ENCODE measurements at places on chromosomes 3 and 15.

DNA sequence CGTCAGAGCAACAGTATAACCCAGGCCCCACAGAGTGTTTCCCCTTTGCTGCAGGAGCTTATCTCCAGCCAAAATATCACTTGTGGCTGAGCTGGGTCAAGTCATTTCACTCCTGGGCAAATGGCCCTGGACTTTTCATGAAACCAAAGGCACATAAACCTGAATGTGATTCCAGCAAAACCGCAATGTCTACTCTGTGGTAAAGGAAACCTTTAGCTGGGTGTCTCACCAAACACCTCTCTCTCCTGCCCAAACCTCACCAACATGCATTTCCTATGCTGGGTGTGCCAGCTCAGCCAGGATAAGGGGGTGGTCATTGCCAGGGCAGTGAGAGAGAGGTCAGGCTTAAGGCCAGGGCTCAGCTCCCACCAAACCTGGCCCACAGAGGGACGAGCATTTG is 67.4 kb downstream of the GTPBP8 start:
- no peak for DNase-seq

GRCh38 chr3:173920386-173920785 is 522.8 kb downstream of the NLGN1 start:
- DNase-seq = no peak

- no peak for DNase-seq
Observed at GRCh38 chr3:108011616-108012015, 79.2 kb downstream of the CD47 start.

DNA sequence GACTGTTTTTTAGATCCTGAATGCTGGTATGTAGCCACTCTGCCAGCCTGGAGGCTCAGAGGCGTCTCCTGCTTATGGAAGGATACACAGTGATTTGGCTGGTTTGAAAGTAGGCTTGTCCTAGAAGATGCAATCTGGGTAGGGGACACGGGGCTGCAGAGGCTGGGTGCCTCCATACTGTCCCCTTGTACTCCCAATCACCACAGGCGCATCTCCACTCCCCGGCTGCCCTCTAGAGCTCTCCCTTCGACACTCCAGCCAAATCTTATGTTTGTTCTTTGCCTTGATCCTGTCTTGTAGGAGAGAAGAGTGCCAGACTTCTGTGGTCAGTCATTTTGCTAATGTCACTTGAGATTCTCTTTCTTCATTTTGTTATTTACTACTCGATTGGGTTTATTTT is 168.8 kb upstream of the THRB start:
- no peak for DNase-seq

DNA sequence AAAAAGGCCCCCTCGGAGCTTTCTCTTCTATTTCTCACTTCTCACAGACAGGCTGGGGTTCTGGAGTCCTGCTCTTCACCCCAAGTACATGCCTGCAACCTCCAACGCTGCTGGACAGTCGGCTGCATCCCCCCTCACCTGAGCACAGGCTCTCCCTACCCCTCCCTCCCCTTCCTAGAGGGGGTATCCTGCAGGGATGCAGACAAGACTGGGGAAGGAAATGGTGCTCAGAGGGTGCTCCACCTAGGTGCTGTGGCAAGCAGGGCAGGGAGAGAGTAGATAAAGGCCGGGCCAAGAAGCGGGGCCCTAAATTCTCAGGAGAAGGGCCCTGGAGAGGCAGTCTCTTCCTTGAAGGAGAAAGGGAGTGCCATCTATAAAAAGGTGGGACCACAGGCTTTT is 7.0 kb upstream of the STRA6 start:
- no peak for DNase-seq

GRCh38 chr3:60269377-60269776 is 981.9 kb downstream of the FHIT start:
- DNase-seq = no peak

GRCh38 chr3:15708882-15709677 is 88.7 kb downstream of the ANKRD28 start:
- DNase-seq = no peak

DNA sequence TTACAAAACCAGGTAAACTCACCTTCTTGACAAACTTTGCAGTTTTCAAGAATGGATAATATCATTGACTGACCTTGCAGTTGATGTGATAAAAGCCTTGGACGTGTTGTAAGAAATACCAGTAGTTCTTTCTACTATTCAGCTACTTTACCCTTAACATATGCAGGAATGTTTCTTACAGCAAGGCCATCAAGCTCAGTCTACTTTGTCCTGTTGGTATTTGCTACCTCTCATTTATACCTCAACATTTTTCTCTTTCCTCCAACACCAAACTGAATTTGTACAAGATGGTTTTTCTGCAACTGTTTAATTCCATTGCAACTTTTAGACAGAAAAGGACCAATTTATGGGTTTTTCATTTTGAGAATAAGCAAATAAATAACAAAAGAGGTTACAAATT is 147.4 kb upstream of the BCHE start:
- no peak for DNase-seq

DNA sequence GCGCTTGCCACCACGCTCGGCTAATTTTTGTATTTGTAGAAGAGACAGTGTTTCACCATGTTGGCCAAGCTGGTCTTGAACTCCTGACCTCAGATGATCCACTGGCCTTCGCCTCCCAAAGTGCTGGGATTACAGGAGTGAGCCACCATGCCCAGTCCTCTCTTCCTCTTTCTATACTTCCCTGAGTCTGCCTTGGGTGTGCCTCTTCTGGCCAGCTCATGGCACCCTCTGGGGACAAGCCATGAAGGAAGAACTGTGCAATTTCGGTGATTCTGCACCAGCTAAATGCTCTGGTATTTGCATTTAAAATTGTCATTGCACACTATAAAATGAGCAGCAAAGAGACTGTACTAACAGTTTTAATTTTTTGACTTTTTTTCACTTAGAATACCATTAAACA is 66.6 kb downstream of the IL20RB start:
- no peak for DNase-seq

DNA sequence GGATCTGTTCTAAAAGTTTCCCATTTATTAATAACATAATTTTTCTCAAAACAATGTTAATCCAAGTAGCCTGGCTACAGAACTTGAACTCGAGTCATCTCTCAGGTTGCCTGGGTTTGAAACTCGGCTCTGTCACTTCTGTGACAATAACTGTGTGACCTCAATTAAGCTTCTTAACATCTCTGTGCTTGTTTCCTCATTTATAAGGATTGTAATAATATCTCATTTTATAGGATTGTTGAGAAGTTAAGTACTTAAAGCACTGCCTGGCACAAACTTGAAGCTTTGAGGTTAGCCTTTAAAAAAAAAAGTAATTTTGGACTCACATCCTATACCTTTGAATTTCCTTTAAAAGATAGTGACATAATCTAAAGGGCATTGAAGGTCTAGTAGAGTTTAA is 3.4 kb downstream of the RAB5A start:
- no peak for DNase-seq

GRCh38 chr3:182323126-182323700 is 470.1 kb upstream of the ATP11B start:
- DNase-seq = no peak

DNA sequence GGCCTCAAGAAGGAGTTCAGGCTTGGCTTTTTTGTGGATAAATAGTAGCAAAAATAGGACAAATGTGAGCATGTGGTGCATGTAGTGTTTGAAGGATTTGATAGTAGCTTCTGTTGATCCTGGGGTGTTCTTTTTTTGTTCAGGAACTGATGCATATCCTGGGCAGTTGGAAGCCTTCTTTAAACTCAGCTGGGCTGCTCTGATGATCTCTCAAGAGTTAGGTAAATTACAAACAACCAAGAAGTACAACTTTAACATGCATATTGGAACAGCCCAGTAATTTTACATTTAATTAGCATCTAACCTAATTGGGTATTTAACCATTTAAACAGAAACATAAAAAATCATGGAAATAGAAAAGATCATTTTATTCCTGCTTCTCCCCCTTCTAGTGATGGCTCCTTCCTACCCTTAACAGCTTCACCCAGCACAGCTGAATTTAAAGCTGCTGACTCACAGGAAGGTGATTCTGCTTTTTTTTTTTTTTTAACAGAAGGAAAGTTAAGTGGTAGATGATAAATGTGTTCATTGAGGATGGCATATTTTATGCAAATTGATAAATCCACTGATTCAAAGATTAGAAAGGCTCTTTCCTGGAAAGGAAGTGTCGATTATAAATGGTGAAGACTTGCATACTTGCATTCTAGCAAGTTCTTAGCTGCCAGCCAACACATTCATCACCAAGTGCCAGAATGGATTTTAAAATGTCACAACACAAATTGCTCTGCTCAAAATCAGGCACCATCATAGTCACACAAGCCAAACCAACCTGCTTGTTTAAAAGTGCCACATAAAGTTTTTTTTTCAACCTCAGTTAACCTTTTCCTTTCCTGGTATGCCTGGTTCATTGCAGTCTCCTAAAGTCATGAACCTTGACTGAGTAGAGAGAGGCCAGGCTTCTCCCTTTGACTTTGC is 20.0 kb downstream of the SLC35G2 start:
- no peak for DNase-seq

- DNase-seq = no peak
Observed at GRCh38 chr3:38581774-38582173, 67.7 kb downstream of the SCN5A start.

DNA sequence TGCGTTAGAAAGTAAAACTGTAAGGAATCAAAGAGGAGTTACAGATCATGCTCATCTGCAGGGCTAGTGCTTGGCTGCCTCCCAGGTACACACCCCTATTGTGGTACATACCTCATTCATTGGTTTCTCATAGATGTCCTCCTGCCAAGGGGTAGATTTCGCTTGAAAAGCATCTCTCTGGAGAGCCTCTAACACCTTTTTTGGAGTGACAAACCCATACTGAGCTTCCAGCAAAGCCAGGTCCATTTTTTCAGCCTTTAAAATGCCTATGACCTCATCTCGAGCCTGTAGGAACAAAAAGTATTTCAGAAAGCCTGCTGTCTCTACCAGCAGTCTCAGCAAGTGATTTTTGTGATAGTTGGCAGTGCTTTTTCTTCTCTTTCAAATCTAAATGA is 112.1 kb downstream of the CMSS1 start:
- DNase-seq = no peak

- DNase-seq = no peak
Observed at GRCh38 chr3:14991151-14991742, 43.9 kb downstream of the NR2C2 start.

GRCh38 chr3:141235661-141236171 is 4.1 kb downstream of the PXYLP1 start:
- no peak for DNase-seq

- DNase-seq = no peak
Observed at GRCh38 chr3:116331380-116331779, 113.9 kb downstream of the LSAMP start.

DNA sequence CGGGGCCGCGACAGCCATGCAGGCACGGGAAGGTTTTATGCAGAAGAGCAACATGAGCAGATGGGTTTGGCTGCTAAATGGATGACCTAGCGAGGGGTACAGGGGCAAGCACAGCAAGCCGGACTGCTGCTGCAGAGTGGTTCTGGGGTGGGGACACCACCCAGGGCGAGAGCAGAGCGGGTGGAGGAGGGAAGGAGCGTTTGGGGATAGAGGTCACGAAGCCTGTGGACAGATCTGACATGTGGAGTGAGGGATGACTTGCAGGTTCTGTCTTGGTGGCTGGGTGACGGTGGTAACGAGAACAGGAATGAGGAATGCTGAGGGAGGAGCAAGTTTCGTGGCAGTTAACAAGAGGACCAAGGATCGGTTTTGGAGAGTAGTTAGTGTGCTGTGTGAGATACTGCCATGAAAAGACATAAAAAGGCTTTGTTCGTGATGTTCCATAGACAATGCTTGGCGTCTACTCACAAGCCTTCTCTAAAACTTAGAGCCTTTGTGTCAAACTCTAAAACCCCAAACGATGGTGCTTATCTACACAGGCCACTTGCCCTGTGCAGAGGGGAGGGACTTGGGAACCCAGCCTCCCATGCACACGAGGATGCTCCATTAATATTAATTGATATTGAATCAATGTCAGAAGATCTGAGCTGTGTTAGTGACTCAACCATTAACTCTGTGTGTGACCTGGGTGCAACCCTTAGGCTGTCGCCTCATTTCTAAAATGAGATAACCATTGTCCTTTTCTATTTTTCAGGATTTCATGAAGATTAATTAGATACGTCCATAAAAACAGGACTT is 132.7 kb upstream of the SLC2A2 start:
- DNase-seq = no peak

- no peak for DNase-seq
Observed at GRCh38 chr15:32641517-32642059, at the start of gene SCG5. Gene SCG5, plus strand, starts transcription at chr15:32641710. Its CDS starts 1,883 bp downstream, at chr15:32643593.

DNA sequence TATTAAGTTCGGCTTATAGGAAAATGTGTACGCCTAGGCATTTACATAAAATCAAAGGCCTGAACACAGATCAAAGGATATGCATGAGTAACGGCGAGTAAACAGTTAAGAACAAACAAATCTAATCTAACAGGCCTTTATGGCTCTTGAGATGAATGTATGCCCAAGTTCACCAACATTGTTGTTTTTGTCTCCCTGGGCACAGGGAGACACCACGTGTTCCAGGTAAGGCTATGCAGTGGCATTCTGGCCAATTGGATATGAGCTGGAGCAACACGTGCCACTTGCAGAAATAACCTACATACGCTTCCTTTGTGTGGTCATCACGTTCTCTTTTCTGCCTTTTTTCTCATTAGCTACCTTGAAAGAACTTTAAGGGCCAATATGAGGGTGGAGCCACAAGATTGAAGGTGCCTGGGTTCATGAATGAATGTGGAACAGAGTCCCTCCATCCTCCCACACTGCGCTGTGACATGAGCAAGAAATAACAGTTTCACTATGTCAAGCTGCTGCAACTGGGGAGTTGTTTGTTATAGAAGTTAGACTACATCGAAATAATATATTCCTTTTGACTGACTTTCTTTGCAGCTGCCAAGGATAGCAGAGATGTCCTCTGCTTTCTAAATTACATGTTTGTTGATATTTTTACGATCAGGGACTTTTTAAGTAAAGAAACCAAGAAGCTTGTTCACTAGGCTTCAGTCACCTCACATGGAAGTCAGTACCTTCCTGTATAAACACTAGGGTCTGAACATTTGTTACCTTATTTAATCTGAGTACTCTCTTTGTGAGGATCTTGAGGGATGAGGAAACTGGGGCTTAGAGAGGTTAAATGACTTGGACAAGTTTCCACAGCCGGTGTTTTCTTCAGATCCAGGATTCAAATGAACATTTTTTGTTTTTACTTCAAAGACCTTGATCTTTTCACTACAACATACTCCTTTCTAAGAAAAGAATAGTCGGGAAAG is 427.5 kb upstream of the TBL1XR1 start:
- DNase-seq = no peak

DNA sequence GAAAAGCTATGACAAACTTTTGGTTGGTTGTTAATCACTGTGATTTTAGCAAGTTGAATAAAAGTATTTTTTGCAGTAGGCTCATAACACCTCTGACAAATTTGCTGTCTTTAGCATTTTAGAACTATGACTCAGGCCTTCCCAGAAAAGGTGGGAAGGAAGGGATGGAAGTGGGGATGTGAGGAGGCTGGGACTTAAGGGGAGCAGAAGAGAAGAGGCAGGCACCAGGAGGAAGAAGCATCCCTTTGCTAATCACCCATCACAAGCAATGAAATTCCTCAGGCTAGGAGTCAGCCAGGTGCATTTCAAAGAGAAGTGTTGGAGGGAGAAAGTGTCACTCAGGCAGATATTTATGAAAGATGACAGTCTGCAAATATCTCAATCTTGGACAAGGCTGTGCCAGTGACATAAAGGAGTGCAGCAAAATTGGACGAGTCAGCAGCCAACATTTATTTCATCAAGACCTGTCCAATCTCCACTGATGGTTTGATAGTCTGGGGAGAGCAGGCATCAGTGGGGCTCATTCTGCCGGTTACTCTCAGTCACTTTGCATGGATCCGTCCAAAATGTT is 337.3 kb upstream of the ARRDC4 start:
- no peak for DNase-seq

- DNase-seq = no peak
Observed at GRCh38 chr3:43180027-43180426, 74.1 kb upstream of the POMGNT2 start.
